Foreskin keratinocyte (primary cell): ENCODE measurements at places on chromosomes 13 and 19. TPM values are rescaled to one million over a fixed set of nuclear protein-coding genes. Genes with fewer than 3 reads are reported as not detected.

GRCh38 chr19:42531313-42531712, 3.0 kb upstream of the CEACAM1 start:
- DNase-seq = peak; percentile 56

The ZNF829 gene
- 3.5 and 4.1 TPM in 2 replicates for total RNA-seq

The RYR1 gene
- total RNA-seq = 0.56 and 0.78 TPM in 2 replicates

GRCh38 chr13:102293723-102294122, 108.1 kb downstream of the FGF14 start:
- no peak for DNase-seq

The ARRDC2 gene
- total RNA-seq = 3.8 and 4.7 TPM in 2 replicates

DNA sequence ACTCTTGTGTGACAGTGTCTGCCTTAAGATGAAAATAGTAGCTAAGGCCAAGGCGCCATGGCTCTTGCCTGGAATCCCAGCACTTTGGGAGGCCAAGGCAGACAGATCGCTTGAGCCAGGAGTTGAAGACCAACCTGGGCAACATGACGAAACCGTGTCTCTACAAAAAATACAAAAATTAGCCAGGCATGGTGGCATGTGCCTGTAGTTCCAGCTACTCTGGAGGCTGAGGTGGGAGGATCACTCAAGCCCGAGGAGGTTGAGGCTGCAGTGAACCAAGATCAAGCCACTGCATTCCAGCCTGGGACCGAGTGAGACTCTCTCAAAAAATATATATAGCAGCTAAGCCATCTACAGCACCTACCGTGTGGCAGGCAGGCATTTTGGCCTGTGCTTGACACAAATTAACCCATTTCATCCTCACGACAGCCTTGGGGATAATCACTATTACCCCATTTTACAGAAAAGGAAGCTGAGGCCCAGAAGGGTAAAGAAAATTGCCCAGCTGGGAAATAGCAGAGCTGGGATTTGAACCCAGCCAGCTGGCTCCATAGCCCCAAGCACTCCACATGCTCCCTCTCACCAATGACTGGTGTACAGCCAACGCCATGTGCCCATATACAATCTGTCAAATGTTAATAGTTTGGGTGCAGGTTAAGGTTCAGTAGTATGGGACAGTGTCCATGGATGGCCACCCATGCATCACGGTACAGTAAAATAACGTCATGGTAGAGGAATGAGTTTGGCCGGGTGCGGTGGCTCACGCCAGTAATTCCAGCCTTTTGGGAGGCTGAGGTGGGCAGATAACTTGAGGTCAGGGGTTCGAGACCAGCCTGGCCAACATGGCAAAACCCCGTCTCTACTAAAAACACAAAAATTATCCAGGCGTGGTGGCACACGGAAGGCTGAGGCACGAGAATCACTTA, 3.1 kb downstream of the SLC1A5 start:
- DNase-seq = no peak

DNA sequence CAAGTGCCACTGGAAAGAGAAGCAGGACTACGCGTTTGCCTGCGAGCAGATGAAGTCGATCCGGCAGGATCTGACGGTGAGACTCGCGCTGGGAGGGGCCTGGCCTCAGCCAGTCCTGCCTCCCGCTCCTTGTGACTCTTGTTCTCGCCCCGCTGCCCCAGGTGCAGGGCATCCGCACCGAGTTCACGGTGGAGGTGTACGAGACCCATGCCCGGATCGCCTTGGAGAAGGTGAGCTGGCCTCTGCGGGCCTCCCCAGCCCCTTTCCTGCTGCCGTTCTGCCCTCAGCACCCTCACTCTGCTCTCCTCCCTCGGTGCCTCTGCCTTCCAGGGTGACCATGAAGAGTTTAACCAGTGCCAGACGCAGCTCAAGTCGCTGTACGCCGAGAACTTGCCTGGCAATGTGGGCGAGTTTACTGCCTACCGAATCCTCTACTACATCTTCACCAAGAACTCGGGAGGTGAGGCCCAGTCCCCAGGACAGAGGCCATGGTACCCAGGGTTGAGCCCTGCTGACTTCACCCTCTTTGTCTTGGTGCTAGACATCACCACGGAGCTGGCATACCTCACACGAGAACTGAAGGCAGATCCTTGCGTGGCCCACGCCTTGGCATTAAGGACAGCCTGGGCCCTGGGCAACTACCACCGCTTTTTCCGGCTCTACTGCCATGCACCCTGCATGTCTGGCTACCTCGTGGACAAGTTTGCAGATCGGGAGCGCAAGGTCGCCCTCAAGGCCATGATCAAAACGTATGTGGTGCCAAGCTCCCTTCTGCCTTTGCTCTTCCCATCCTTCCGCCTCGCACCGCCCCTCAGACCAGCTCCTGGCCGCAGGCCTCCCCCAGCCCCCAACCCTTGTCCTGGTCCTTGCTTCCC, 5.6 kb downstream of the LENG9 start:
- no peak for DNase-seq

DNA sequence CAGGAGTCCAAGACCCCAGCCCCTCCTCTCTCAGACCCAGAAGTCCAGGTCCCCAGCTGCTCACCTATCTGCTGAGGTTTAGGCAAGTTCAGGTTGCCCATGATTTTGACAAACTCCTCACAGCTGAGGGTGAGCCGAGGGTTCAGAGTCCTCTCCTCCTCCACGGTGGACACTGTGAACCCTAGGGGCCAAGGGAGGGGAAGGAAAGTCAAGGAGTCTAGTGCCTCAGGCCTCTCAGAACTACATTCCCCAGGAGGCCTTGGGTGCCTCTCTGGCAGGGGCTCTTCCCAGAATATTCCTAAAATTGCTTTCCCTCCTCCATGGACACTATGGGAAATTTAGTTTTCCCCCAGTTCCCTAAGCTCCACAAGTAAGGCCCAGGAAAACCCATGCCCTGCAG, 3.3 kb upstream of the PHLDB3 start:
- no peak for DNase-seq
